ENCODE measurements at places on chromosomes 1 and 21.

GRCh38 chr1:221829327-221830015 is 87.6 kb upstream of the DUSP10 start:
- DNase-seq: no peak

DNA sequence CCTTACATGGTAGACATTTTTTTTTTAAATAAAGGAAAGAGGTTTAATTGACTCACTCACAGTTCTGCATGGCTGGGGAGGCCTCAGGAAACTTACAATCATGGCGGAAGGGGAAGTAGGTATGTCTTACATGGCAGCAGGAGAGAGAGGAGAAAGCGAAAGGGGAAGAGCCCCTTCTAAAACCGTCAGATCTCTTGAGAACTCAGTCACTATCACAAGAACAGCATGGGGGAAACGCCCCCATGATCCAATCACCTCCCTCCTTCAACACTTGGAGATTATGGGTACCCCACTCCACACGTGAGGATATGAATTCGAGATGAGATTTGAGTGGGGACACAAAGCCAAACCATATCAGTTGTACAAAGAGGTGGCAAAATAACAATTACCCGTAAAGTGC is 301.7 kb downstream of the GRIK1 start:
- DNase-seq: no peak

DNA sequence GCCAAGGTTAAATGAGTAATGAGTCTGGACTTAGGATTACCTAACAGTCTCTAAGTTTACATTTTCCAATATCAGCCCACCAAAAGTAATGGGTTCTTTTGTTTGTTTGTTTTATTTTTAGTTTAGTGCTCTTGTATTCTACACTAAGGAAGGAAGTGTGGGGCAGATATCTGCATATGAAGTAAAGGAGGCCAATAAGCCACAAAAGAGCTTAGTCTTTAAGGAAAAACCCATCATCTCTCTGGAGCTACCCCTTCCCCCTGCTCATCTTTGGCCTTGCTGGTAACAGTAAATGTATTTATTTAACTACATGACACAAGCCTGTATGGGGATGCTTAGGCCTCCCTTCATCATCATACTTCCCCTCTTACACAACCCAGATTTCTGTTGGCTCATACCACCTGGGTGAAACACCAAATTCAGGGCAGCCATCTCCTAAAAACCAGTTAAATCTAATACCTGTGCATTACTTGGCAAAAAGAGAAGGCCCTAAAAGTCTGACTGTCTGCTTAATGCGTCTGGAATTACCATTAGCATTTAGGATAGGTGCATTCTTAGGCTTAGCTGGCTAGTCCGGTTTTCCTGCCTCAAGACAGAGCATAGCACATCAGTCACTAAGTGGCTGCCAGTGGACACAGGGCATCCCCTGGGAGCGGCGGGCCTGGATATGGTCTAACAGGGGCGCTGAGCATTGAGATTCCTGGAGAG is 96.8 kb upstream of the ADGRL2 start:
- DNase-seq: no peak

DNA sequence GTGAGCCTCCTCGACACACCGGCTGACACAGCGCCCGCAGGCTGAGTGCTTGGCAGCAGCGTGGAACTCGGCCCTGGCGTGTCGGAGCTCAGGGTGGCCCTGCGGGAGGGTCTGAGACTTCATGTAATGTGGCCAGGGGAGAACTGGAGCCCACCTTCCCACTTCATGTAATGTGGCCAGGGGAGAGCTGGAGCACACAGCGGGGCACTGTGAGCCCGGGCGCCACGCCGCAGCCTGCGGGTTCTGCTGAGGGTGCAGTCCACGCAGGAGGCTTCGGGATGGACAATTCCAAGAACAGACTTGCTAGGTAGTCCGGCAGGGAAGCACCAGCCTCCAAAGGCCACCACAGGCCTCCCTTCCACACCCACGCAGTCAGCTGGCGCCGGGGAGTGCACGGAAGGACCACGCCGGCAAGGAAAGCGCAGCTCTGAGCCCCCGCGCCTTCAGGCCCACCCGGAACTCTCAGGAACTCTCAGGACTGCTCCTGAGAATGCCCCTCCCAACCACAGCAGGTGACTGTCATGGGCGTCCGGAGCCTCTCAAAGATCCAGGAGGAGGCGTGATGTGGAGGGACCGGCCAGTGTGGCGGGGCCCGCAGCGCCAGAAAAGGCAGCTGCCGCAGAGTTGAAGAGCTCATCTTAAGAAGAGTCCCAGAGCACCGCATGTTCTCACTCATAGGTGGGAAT is 19.3 kb upstream of the ADARB1 start:
- no peak for DNase-seq

GRCh38 chr1:22613951-22614350 is 22.5 kb upstream of the C1QA start:
- DNase-seq: no peak
